ENCODE measurements at places on chromosomes 11 and 22. TPM values are rescaled to one million over a fixed set of nuclear protein-coding genes. Genes with fewer than 3 reads are reported as not detected.

The KCNE3 gene
- polyA plus RNA-seq: 19.8 TPM

The TSGA10IP gene
- 0.07 TPM for polyA plus RNA-seq

GRCh38 chr22:45863981-45864751 lies 112.8 kb downstream of the WNT7B start:
- peak; percentile 90 for DNase-seq

DNA sequence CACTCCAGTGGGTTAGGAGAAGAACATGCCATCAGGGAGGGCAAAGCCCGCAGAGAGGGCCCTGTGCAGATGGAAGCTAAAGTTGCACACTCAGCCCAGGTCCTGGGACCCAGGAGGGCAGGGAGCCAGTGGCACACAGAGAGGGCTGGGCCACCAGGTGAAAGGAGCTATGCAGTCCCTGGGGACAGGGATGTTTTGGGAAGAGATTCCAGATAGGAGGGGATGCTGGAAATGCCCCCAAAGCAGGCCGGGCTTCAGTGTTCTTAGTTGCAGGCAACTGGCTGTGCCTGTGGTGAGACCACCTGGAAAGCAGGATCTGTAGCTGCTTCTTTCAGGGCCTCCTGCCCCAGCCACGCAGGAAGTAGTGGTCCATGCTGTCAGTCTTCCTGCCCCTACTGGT lies 19.6 kb downstream of the ANKK1 start:
- no peak for DNase-seq

- DNase-seq: no peak
These were observed 162.8 kb downstream of the RAB38 start for GRCh38 chr11:88012456-88012855.

DNA sequence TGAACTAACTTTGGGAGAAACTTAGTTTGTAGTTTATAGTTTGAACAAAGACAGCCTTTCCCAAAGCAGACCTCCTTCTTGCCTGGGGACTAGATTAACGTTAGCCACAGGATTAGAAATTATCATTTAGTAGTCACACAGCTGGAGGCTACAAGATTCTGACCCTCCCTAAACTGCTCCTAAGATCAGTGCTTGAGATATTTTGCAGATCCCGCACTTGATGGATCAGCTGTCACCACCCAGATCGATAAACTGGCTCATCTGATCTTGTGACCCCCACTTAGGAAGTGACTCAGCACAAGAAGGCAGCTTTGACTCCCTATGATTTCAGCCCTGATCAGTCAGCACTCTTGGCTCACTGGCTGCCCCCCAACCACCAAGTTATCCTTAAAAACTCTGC lies 1.6 kb downstream of the SLC22A24 start:
- DNase-seq: no peak

GRCh38 chr11:18100926-18101656 lies 4.8 kb downstream of the SAAL1 start:
- DNase-seq: no peak

GRCh38 chr22:35102663-35103062 lies 36.7 kb downstream of the ISX start:
- peak; percentile 31 for DNase-seq
